Cardiac septum (tissue), 1 donor: ENCODE measurements at places on chromosomes 4 and X. TPM values are rescaled to one million over a fixed set of nuclear protein-coding genes. Genes with fewer than 3 reads are reported as not detected.

The DYNLT3 gene
- total RNA-seq: 37.6 TPM

The CSAG3 gene
- not detected for total RNA-seq

GRCh38 chrX:133350751-133351150 lies 64.5 kb downstream of the GPC4 start:
- DNase-seq: no peak

GRCh38 chr4:84582988-84583875 lies at the start of gene CDS1:
CDS1 (plus strand) TSS chr4:84583127; CDS start chr4:84583402, 275 bp downstream.
- DNase-seq: no peak

DNA sequence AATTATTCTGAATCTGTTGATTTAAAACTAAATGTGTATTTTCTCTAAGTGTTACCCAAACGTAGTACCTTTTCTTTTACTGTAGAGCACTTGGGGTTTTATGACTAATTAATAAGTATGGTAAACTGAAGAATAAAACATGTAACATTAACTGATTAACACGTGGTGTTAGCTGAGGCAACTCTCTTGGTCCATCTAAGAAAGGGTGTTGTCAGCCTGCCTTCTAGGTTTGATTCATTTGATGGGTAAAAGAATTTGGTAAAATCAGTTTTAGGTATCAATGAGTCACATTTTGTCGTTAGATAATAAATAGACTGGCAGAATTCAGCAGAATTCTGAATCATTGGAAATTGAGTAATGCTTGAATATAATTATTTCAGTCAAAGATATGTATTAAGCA lies 99.7 kb downstream of the AFF1 start:
- no peak for DNase-seq
